ENCODE measurements at places on chromosomes 1 and 21.

DNA sequence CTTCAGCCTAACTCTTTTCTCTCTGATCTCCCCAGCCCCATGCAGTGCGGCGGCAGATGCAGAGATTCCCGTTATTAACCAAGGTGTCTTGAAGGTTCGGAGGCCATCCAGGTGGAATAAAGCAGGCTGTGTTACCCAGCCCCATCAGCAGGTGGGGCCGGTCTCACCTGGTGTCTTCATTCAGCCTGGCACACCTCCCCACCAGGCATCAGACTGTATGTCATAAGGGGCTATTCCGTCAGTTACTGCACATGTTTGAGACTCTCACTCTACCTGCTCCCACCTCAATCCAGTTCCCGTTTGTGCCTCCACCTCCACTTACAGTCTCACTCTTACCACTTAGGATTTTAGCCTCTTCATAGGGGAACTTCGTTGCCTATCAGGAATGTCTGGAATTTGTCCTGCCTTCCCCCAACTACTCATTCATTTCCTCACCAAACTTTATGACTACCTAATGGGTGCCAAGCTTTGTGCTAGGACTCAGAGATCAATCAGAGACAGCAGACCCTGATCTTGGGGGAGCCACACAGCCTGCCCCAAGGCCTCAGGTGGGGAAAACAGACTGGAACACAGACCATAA lies 170.2 kb downstream of the PLPP3 start:
- DNase-seq, result peak; percentile 17

- no peak for DNase-seq
These were observed 3.1 kb downstream of the GNG4 start for GRCh38 chr1:235646463-235646862.

DNA sequence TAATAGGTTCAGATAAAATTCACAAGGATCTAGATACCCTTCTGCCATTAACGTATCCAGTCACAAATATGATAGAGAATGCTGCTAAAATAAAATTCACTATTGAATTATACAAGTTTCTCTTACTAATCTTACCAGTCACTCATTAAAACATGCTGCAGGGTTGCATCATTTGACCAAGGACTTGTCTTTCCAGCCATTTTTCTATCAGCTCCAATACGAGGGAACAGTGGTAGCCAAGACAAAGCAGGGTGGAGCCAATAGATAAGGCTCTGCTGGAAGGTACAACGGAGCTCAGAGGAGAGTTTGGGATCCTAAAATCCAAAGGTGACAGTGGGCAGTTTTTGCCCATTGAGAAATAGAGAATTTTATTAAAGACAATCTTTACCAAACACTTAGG lies 4.0 kb downstream of the DONSON start:
- DNase-seq, result no peak

- DNase-seq, result no peak
These were observed 281.3 kb downstream of the VAV3 start for GRCh38 chr1:107683683-107684082.

GRCh38 chr1:223022641-223023473 lies 120.2 kb downstream of the TLR5 start:
- DNase-seq, result peak; percentile 24
